Activated naive CD8-positive, alpha-beta T cell treated with anti-CD3 and anti-CD28 coated beads for 36 hours (primary cell): ENCODE measurements at places on chromosomes 7 and 10.

- no peak for DNase-seq
Measured at GRCh38 chr10:124975977-124976514, 34.1 kb downstream of the ZRANB1 start.

DNA sequence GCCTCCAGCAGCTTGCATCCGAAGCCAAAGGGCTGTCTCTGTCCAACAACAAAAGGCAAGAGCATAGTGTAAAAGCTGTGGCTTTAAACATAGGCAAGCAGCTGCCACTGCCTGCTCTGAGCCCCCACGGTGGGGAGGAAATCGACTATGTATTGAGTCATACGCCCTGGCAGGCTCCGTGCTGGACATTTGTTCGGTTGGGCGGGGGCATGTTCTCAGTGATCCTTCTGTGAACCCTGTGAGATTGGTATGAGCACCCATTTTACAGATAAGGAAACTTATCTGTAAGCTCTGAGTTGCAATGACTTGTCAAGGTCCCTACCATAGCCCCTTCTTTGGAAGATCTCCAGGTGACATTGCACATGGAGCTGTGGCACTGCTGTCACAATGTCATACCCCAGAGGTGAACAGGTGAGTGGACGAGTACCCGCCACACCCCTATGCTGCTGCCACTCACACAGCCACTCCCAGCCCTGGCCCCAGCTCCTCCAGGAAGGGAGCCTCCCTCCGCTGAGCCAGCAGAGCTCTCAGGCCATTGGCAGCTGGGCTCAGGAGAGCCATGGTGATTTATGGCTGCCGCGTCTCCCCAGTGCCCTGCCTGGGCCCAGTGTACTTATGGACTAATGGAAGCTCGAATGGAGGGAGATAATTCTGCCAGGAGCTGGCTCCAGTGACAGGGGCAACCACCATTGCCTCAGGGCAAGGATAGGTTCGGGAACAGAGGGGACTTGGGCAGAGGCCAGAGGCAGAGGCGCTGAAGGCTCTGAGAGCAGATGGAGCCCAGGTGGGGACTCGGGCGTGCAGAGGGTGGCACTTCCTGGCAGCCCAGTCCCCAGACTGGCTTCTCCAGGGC, 43.7 kb downstream of the UNC5B start:
- no peak for DNase-seq

DNA sequence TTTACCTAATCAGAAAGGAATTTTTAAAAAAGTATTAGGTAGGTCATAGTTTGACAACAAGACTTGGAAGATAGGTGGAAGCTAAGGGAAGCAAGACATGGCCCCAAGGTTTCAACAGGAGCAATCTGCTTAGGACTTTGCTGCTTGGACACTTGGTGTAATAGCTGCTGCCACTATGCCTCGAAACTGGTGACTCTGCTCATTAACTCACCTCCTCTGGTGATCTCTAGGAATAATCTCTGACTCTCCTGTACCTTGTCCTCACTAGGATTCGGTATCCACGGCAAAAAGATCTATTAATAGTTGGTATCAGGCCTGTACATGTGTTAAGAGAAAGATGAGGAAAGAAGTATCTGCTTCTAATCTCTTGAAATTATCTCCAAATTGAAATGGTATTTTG, 53.1 kb downstream of the PTEN start:
- no peak for DNase-seq

- DNase-seq, result no peak
Measured at GRCh38 chr10:74683621-74684364, 142.6 kb upstream of the KAT6B start.

- no peak for DNase-seq
Measured at GRCh38 chr10:15096661-15097010, 519 bp upstream of the RPP38 start.

GRCh38 chr7:88216276-88216675, 3.6 kb downstream of the SRI start:
- no peak for DNase-seq

DNA sequence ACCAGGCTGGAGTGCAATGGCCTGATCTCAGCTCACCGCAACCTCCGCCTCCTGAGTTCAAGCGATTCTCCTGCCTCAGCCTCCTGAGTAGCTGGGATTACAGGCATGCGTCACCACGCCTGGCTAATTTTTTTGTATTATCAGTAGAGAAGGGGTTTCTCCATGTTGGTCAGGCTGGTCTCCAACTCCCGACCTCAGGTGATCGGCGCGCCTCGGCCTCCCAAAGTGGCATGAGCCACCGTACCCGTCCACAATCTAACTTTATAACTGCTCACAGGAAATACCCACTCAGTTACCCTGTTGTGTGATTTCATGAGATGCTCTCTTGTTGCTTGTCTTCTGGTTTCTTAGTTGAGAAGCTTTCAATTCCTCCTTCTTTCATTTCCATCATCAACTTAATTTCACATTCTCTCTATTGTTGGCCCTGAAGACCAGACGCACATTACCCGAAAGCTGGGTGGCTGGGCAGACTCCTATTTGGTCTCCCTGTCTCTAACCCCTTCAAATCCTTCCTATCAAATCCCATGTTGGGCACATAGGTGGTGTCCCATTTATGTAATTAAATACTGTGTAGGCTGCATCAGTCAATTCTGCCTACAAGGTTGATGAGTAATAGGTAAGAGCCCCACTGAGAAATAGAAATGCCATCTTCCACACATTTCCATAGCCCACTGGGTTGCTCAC, 1.1 kb upstream of the GSTO2 start:
- DNase-seq, result peak; percentile 30

- no peak for DNase-seq
Measured at GRCh38 chr7:5546626-5547025, 123.0 kb upstream of the TNRC18 start.

DNA sequence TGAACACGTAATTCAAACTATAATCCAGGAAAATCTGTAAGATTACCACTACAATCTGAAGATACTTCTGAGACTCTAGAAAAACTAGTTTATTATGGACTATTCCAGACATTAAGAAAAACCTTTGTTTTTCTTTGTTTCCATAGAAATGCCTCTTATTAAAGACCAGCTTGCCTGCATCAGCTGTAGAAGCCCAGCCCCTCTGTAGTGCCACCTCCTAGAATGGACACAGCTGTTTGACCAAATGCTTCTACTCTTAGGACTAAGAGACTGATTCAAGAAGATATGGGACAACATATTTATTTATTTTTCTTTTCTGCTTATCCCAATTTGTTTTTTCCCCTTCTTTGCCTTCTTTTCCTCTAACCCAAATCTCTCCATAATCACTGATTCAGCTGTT, 93.8 kb downstream of the CXCL12 start:
- DNase-seq, result no peak

DNA sequence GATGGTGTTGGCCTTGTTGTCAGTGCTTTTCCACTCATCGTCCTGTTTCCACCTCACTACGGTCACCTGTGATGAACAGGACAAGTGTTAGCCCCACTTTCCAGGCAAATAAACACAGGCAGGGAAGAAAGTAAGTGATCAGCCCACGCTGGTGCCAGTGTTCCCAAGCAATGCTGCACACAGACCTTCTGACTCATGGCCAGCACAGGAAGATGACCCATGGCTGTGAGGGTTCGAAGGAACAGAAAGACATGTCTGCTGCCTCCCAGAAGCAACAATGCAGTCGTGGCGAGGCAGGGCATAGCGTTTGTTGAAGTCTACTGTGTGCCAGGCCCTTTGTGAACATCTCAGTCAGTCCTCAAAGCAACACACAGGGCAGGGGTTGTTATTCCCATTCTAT, 35.7 kb downstream of the SLC29A3 start:
- no peak for DNase-seq

- no peak for DNase-seq
Measured at GRCh38 chr7:93945756-93946535, 24.4 kb downstream of the GNG11 start.

- DNase-seq, result no peak
Measured at GRCh38 chr10:90930070-90930837, 9.4 kb upstream of the ANKRD1 start.

- DNase-seq, result no peak
Measured at GRCh38 chr7:41205600-41205999, 497.3 kb downstream of the INHBA start.

- no peak for DNase-seq
Measured at GRCh38 chr7:117600911-117601310, 121.1 kb downstream of the CFTR start.

DNA sequence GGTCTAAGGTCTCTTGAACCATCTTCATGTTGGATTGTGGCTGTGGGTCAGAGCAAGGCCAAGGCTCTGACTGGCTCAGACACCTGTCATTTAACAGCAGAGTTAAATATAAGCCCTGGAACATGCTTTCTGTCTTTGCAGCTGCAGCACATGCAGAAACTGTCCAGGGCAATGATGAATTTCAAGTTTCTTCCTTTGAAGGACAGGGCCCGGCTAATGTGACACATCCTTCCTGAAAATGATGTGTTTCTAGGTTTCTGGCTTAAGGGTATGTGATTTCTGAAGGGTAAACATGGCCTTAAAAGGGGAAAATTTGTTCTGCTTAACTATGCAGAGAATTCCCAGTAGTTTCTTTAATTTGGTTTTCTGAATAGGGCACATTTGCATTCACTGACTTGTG, 34.0 kb upstream of the SLC35B4 start:
- DNase-seq, result no peak

DNA sequence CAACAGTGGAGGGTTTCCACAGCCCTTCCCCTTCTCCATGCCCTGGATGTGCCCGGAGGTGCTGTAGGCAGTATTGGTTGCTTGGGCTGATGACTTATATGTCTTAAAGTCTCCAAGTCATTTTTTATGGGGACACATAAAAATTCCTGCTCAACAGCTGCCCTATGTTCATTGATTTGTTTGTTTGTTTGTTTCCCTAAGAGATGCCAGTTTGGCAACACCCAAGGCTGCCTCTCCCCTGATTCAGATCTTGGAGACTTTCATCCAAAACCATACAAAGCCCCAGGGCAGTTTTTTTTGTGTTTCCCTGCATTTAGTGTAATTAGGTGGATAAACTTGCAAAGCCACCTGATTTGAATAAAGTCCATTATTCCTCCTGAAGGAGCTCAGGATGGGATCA, 115.3 kb downstream of the PLPP4 start:
- no peak for DNase-seq

DNA sequence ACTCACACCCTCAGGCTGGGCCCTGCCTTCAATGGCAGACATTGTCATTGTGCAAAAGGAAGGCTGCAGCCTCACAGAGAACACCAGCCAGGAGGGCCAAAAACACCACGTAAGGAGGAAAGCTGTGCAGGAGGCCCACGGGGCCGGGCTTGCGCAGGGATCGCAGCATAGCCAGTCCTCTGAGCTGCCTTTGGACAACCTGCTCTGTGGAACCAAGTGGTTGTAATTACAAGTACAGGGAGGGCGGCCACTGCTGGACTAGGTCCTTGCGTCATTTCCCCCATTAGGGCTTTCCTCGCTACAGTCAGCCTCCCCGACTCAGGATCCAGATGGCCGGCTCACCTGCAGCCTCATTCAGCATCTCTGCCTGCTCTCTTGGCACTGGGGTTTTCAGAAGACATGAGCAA, 66.9 kb downstream of the FAM53B start:
- no peak for DNase-seq

DNA sequence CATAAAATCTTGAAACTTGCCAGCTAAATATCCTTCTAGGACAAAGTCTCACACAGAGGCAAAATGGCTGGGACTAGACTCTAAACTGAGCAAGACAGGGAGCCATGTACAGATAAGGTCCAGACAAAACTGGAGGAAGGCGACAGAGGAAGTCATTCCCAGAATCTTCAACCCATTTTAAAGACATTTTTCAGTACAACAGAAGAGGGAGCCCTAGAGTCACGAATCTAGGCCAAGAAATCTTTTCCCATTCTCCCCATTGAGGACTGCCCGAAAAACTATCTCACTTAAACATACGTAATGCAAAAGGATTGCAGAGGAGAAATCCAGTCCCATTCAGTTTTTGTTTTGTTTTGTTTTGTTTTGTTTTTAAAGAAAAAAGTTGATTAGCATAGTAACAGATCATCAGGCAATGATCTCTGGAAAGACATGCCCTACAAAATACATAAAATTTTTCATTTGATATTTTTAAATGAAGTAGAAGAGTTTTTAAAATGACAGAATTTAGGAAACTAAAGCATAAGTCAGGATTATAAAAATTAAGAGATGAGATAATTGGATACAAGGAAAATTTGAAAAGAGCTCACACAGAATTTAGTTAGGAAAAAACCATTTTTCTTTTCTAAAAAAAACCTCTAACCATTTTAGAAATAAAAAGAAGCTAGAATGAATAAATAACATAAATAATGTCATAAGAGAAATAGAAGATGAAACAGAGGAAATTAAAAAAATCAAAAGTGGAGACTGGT, 16.9 kb upstream of the PRF1 start:
- no peak for DNase-seq
